ENCODE measurements at places on chromosomes 2 and 18. TPM values are rescaled to one million over a fixed set of nuclear protein-coding genes. Genes with fewer than 3 reads are reported as not detected.

DNA sequence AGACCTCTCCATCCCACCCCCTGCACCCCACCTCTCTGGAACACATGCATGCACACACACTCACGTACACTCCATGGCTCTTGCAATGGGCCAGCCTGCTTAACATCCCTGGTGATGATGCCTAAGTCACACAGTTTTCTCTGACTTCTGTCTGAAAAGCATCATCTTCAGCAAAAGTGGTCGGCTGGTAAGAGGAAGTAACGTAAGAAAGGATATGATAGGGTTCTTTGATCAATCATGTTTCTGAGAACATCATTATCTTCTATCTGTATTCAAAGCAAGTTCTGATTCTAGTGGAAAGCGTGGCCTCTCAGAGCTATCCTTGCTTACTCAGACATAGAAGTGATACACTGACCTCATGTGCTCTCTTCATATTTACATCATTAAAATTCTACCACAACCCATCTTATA lies 11.4 kb upstream of the NDUFV2 start:
- DNase-seq, result no peak

GRCh38 chr18:70256994-70257393 lies 31.9 kb upstream of the SOCS6 start:
- no peak for DNase-seq

DNA sequence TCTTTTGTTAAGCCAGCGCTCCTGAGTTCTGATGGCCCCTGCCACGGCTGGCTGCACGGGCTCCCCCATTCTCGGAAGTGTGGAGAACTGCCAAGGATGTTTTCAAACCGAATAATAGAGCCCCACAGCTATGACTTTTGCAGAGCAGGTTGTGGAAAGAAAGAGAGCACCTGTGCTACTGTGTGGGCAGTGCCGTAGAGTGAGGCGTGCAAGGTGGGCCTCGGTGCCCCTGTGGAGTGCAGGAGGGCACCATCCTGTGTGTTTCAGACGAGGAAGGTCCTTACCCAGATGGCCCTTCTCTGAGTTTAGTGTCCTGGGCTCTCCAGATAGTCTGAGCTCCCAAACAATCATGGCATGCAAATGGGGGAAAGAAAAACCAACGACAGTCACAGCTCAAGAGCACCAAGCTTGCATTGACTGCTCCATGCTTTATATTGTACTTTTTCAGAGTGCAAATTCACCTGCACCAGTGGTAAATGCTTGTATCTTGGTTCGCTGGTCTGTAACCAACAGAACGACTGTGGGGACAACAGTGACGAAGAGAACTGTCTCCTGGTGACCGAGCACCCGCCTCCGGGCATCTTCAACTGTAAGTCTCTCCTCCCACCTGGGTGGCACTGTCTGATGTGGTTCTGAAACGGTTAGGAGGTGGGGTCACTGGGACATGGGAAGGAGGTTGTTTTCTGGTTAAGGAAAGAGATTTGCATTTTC lies 219.4 kb downstream of the LDLRAD4 start:
- no peak for DNase-seq

KCTD1 gene
- 17.9 TPM for total RNA-seq

Data from GM23248 (cell line).